ENCODE measurements at places on chromosomes 3 and 15.

- no peak for DNase-seq
Observed at GRCh38 chr15:26759986-26760385, 12.9 kb downstream of the GABRB3 start.

- no peak for DNase-seq
Observed at GRCh38 chr3:10387881-10388609, 67.1 kb upstream of the SEC13 start.

- DNase-seq, result no peak
Observed at GRCh38 chr15:65027593-65027992, 1.8 kb downstream of the MTFMT start.

- no peak for DNase-seq
Observed at GRCh38 chr3:34005886-34006285, 207.5 kb downstream of the PDCD6IP start.

DNA sequence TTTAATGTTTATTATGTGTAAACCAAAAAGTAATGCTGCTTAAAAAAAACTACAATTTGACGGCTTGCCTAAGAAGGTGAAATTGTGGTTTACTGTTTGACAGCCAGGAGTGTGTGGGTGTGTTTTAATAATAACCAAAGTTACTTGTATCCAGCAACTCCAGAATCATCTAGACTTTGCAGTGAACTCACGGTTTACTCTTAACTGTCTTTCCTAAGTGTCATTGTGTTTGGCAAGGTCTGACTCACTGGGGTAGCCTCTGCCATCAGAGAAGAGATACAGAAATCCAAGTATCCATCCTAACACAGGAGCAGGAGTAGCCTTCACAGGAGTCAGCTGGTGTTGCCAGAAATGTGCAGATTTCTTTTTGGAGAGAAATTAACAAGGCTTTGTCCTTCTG, 151.1 kb downstream of the CTNNB1 start:
- DNase-seq, result no peak

- DNase-seq, result no peak
Observed at GRCh38 chr3:194069421-194070219, 66.3 kb upstream of the HES1 start.

- no peak for DNase-seq
Observed at GRCh38 chr3:17040322-17040989, 155.7 kb downstream of the PLCL2 start.
